DMS79 (cell line): ENCODE measurements at places on chromosomes 1 and 21.

DNA sequence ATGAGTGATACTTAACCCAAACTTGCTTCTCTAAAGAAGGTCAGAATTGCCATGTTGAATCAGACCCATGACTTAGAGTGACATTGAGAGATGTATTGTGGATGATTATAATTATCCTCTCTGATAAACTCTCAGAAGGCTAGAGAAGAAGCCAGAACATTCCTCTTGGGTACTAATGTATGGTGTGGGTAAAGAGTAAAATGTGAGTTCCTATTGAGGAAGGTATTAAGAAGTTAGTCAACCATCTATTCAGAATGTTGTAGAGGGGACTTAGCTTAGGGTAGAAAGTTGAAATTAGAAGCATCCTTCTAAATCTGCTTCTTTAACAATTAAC is 7.3 kb downstream of the GMEB1 start:
- DNase-seq = no peak

DNA sequence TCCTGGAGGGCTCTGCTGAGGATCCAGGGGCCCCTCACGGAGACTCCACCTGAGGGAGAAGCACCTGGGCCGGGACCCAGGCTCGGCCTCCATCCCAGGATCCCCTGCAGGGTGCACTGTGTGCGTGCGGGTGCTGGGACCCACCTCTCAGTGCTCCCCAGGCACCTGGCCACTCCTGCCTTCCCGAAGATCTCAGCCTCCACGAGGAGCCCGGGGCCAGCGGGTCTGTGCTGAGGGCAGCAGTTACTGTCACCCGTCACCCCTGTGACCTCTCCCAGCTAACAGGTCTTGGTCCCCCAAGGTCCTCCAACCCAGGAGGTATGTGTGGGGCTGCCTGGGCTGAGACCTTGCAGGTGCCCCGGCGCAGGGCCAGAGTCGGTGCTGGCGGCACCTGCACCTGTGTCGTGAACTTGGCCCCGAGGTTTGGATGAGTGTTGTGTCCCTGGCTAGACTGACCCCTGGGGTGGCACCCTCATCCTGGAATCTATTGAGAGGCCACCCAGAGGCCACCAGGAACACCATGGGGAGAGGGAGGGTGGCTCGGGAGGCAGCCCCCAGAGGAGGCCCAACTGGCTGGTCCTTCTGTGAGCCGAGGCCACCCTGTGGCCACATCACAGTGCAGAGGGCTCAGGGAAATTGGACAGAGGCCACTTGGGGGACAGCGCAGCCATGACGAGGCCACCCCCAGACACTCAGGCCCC is 17.7 kb downstream of the MORN1 start:
- no peak for DNase-seq

GRCh38 chr1:154749078-154749760 is 120.9 kb downstream of the KCNN3 start:
- no peak for DNase-seq

DNA sequence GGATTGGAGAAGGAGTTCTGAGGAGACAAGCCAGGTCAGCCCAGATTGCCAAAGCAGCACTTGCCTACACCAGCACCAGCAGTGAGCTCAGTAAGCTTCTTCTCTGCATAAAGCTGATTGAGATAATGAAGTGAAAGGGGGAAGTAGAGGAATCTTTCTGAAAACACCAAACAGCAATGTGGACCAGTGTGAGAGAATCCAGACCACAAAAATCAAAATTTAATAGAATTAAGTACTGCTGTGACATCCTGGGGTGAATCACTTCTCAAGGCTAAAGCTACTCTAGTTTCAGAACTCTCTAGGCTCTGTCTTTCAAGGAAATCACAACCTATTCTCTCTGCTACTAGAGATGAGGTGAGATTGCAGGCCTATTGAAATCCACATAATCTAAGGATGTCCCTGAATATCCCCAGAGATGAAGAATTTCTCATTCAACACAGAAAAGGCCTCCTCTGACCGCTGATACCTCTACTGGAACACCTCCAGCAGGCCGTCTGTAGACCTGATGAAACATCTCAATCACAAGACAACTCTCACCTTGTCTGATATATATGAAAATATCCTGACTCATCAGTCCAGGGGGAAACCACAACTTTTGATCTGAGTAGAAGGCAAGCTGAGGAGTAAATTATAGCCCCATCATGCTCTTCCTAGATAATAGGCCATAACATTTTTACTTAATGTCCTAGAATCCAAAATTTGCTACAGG is at the start of gene FCRL4:
FCRL4 (minus strand) TSS at position 127 of the 709 bp plus-strand sequence. CDS start 141 bp downstream, outside the sequence.
- no peak for DNase-seq

DNA sequence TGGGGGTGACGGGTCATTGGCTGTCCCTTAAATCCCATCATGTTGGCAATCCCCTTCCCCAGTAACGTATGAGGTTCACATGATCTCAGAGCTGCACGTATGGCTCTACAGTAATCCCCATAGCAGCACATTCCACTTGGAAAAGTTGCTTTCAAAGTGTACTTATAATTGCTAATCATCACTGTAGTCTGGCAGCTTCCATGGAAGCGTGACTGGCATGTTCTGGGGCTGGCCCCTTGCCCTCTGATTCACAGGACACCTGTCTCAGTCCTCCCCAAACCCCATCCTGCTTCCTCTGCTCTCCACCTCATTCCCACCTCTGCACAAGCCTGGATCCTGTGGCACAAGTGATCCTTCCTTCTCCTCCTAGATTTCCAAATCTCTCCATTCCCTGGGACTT is 102.2 kb downstream of the TSEN15 start:
- no peak for DNase-seq

- no peak for DNase-seq
Measured at GRCh38 chr1:210347112-210347511, 18.4 kb downstream of the HHAT start.

- no peak for DNase-seq
Measured at GRCh38 chr1:201088901-201089525, 23.2 kb downstream of the CACNA1S start.

DNA sequence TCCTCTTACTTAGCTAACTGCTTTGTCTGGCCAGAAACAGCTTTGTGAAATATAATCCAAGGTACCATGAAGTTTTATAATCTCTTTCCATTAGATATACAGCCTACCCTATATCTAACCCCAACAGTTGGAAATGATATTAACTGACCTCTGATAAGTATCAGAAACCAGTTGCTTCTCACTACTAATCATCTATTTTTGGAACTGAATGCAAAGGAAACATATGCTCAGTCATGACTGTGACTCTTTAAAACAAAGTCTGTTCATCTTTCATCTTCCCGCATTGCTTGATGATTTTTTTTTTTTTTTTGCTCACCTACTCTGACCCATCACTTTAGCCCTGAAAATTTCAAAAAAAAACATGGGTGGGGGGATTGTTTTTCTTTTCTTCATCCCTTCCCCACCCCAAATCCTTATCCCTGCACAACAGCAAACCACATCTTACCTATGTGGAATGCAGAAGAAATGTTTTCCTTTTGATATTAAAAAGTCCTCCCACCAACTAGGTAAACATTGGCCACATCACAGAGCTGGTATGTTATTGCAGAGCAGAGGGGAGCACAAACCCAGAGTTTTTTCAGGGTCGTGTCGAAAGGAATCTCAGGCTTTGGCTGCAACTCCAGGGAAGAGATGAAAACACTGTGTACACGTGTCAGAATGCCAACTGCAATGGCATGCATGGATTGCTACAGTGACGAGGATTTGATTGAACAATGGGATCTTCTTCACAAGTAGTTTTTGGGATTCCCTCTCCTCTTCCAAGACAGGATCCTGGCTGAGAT is 137.3 kb downstream of the SLC30A10 start:
- DNase-seq = no peak

DNA sequence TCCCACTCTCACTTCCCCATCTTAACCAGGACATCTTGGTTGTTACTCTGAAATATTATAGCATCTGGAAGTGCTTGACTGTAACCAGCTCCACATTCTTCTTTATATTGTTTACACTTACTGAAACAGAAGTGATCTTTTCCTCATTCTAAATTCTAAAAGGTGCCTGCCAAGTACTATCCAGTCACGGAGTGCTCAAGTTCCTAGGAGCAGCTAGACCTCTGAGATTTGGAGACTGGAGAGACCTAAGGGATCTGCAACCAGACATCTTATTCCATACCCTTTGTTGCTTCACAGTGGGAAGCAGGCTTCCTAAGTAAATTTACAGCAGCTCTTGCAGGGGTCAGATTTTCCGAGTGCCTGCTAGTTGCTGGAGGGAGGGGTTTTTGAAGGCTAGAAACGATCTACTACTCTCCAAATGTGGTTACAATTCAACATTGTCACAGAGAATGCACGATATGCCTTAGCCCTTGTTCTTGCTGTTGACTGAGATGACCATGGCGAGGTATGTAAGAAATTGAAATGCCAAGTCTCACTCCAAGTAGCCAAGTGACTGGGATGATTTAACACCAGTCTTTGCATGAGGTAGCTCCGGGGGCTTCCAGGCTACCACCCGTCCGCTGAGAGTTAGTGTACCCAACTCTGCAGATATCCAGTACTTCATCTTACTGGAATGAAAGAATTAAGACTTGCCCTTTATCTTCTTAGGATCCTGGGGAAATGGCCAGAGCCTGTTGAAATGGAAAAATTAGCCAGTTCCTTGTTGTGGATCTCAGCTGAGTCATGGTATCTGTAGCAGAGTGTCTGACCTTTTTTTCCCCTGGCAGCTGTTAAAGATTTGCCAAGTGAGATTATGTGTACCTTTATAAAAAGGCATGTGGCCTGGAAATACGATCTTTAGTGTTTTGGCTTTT is 150.8 kb downstream of the MAST2 start:
- no peak for DNase-seq

DNA sequence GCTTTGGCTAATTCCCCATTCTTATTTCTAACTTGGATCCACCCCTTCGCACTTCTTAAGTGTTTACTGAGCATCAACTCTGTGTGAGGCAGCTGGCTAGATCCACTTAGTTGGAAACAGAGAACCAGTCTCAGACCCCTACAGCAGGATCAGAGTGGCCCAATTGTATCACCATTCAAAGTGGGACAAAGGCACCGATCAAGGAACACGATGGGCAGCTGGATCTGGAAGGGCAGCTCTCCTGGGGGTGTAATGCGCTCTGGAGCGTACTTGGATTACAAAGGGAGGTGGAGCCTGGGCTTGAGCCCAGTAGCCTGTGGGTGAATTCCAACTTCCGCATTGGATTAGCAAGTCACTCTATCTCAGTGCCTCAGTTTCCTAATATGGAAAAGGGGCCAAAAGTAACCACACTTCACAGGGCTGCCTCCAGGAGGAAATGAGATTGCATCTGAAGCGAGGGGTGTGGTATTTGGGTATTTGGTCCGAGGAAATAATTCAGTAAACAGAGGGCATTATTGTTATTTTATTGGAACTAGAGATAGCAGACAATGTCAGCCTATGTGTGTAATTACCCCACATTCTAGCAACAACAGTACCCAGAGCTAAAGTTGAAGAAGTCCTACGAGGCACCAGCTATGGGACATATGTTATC is 11.9 kb downstream of the ECE1 start:
- no peak for DNase-seq

DNA sequence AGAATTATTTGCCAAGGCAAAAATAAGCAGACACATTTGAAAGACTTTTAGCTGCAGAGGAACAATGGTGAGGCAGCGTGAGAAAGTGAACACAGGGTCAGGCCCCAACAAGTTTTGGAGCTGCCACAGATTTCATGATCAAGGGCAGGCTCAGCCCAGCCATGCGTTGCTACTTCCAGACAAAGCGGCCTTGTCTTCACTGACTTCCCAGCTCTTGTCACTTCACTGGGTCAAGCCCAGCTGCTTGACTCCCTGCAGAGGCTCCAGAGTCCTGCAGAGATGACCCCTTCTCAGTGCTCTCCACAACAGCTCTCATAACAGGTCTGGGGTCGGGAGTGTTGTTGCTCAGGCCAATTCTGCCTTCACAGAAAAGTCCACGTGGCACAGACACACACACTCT is 35.8 kb downstream of the HHAT start:
- no peak for DNase-seq

DNA sequence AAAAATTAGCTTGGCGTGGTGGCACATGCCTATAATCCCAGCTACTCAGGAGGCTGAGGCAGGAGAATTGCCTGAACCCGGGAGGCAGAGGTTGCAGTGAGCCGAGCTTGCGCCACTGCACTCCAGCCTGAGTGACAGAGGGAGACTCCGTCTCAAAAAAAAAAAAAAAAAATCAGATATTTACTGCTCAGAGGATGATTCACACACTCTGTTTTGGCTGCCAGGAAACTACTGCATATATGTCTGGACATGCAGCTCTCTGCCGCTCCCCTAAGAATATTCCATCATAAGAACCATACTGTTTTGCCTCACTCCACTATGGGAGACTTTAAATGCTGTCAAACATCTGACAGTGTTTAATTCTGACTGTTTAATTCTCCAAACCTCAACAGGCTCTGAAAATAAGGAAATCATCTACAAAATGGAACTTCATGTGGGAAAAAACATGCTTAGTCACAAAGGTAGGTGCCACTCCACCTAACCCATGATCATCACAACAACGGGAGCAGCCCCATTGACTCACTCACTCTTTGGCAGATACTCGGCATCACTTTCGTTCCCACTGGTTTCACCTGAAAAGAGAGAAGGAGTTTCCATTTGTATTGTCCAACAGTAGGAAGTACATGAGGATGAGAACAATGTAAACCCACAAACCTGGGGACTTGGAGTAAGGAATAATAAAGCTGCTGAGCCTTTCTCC is 29.3 kb upstream of the BCAS2 start:
- no peak for DNase-seq

GRCh38 chr1:167110586-167110985 is 16.7 kb downstream of the STYXL2 start:
- DNase-seq = no peak

- DNase-seq = peak; percentile 27
Measured at GRCh38 chr1:92483610-92484471, 2.9 kb downstream of the GFI1 start.

- no peak for DNase-seq
Measured at GRCh38 chr1:246608616-246609376, 42.5 kb downstream of the CNST start.

DNA sequence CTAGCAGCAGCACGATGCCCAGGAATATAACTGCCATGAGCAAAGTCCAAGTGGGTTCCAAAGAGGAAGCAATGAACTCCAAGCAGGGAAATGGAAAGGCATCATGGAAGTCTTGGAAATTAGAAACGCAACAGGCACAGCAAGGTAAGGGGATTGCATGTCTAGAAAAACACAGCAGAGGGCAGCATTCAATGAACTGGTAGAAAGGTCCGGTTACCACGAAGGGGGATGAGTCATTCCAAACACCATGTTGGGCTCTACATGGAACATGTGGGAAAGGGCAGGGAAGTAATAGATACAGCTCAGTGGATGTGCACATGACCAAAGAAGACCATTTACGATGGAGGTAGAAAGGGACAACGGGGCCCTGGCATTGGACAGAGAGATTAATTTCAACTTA is 36.4 kb downstream of the RXRG start:
- DNase-seq = no peak

- DNase-seq = no peak
Measured at GRCh38 chr1:198165927-198166647, 9.3 kb downstream of the NEK7 start.
